ENCODE measurements at places on chromosomes 4 and X.
A peak's percentile ranks its signal among the peaks of the same experiment; 100 is the strongest.

- peak; percentile 24 for DNase-seq
Observed at GRCh38 chr4:36244257-36245082, at the start of gene ARAP2. Gene ARAP2, minus strand, starts transcription at chr4:36244514. Its CDS starts 15,028 bp downstream, at chr4:36229486.

DNA sequence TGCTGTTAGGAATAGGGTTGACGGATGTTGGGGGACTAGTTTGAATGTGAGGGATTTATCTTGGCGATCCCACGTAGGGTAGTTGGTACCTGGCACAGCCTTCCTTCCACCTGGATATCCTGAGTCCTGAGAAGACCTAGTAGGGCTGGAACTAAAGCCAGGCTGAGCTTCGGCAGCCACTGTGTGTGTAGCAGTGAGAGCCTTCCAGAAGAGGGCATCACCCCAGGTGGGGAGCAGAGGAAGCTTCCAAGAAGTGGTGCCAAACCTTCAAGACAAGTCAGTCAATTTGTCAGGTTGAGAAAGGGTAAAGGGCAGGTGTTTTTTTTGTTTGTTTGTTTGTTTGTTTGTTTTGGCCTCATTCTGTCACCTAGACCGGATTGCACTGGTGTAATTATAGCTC, 1.2 kb upstream of the FGFBP2 start:
- DNase-seq: no peak

GRCh38 chrX:129823522-129823921, 20.2 kb downstream of the ZDHHC9 start:
- no peak for DNase-seq

GRCh38 chr4:82777857-82778525, 20.6 kb downstream of the SCD5 start:
- no peak for DNase-seq

GRCh38 chr4:13461191-13461905, 22.8 kb downstream of the RAB28 start:
- DNase-seq: peak; percentile 5

GRCh38 chr4:78002260-78002659, 54.9 kb upstream of the FRAS1 start:
- DNase-seq: peak; percentile 53

GRCh38 chr4:145019346-145019745, 78.7 kb downstream of the ANAPC10 start:
- no peak for DNase-seq

- DNase-seq: no peak
Observed at GRCh38 chr4:153755186-153755585, 4.6 kb downstream of the RNF175 start.

- DNase-seq: no peak
Observed at GRCh38 chr4:13201241-13201640, 282.9 kb downstream of the RAB28 start.

DNA sequence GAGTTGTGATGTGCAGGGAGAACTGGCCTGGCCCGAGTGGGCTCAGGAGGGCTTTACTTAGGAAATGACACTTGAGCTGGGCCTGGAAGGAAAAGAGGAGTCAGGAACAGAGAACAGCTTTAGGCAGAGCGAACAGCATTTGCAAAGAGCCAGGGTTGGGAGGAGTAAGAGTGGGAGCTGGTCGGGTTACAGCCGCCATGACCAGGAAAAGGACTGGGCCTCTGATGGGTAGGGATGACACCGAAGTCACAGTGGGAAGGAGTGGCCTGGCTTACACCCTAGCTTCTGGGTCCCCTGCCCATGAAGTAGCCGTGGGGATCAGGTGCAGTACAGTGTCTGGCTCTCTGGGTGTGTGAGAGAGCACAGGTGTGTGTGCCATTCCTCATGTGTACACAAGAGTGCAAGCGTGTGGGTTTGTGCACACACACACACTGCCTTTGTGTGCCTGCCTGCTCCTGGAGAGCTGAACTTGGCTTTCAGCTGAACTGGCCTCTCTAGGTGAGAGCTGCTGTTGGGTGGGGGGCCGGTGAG, 31.6 kb downstream of the TRMT44 start:
- DNase-seq: no peak

- no peak for DNase-seq
Observed at GRCh38 chr4:169251291-169252235, 19.2 kb downstream of the SH3RF1 start.

DNA sequence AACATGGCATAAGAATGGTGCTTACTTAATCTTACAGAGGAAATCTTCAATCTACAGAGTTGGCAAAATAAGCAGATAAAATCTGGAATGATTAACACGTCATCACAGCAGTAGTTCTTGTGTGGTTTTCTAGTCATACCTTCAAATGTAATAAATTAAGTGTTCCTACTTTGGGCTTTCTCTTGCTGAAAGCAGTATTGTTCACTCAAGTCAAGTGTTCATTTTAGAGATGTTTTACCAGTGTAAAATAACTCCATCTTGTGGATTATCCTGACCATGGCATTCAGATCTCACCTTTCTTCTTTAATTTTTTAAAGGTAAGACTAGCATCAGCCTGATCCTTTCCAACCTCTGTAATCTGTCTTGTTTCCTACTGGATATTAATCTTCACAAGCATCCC, 72.9 kb downstream of the ADAMTS3 start:
- DNase-seq: no peak

DNA sequence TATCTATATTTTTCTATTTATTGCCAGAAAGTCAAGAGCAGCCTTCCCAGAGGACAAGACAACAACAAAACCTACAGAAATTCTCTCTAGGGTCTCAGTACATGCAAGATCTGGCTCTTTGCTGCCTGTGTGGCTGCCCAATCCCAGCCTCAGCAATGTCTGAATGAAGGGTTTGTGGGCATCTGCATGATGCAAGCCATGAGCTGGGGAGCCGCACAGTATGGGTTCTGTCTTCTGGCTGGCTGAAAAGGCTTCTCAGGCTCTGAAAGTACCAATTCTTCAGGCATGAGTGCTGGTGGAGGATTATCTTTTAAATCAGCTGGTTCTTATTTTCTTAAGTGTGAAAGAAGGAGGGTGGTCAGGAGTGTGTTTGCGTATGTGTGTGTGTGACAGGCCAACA, 104.6 kb downstream of the PDGFRA start:
- peak; percentile 18 for DNase-seq

- DNase-seq: no peak
Observed at GRCh38 chr4:126172126-126172525, 857.4 kb downstream of the FAT4 start.

- DNase-seq: no peak
Observed at GRCh38 chr4:184282251-184282713, 64.6 kb upstream of the ENPP6 start.

GRCh38 chr4:5609306-5610007, 98.9 kb downstream of the EVC2 start:
- no peak for DNase-seq

- peak; percentile 48 for DNase-seq
Observed at GRCh38 chrX:154714925-154715324, 36.0 kb downstream of the GAB3 start.

DNA sequence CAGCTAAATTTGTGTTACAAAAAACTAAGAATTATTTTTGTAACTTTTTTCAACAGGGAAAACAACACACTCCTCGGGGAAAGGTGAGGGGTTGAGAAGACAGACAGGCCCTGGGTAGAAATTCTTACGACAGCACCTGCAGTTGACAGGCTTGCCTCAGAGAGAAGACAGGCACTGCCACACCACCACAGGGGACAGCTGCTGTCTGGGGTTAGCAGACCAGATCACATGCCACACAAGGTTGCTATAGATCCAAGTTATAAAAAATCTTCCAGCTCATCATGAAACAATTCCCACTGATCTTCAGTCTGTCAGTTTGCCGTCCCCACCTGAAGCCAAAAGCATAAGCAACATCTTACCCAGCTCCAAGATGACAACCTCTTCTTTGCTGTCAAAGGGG, 143.2 kb upstream of the ZCCHC13 start:
- DNase-seq: no peak

GRCh38 chr4:22216278-22216677, 267.7 kb upstream of the KCNIP4 start:
- DNase-seq: no peak

DNA sequence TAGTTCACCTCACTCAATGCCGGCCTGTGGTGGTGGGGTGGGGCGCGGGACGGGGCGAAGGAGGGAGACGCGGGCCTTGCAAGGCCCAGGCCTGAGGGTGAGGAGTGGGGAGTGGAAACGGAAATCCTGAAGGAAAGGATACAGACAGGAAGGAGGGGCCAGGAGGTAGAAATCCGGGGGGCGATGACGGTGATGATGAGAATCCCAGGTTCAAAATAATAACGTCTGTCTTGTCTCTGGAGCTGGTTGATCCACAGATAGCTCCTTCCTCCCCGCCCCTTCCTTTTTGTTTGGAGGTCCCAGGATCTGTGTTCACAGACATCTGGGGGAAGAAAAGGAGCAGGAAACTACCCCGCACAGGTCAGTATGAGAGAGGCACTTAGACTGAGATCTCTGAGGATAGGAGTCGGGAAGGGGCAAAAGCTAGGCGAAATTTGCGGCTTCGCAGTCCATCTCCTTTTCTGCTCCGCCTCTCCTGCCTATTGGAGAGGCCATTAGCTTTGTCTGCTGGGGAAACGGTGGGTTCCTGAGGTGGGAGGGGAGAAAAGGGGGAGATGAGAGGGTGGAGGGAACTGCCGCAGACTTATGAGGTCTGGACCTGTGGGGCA, 746 bp downstream of the TCEAL7 start:
- DNase-seq: peak; percentile 26

- no peak for DNase-seq
Observed at GRCh38 chr4:182015014-182015413, 228.2 kb upstream of the TENM3 start.

DNA sequence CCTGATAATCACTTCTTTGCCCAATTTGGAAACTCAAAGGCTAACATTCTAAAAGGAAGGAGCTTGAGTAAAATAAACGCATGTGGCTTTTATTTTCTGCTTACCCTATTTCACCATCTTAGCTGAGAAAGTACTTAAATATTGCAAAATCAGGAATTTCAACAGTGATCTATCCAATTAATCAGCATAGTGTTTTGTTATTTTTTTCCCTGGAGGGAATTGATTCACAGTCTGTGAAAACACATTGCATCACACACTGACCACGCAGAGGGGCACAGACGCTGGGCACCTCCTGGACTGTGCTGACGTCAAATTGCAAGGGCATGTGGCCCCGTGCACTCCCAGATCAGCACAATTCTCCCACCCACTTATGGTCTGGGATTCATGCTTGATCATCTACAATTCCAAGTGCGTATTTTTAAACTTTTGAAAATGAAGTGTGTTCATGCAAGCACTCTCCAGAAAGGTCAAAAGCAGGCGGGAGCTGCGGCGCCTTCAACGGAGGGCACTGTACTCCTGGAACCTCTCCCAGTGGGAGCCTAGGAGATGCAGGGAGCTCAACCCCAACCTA, 320.6 kb upstream of the PPARGC1A start:
- peak; percentile 89 for DNase-seq

DNA sequence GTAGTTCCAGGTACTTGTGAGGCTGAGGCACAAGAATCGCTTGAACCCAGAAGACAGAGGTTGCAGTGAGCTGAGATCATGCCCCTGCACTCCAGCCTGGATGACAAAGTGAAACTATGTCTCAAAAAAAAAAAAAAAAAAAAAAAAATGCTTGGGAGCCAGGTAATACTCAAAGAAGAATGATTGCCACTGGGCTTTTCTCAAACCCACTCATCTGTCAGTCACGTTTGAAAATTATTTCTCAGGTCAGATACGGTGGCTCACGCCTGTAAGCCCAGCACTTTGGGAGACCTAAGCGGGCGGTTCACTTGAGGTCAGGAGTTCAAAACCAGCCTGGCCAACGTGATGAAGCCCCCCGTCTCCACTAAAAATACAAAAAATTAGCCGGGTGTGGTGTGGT, 155.7 kb downstream of the RELL1 start:
- no peak for DNase-seq

- DNase-seq: peak; percentile 35
Observed at GRCh38 chrX:31658360-31658759, 586.5 kb upstream of the FTHL17 start.

DNA sequence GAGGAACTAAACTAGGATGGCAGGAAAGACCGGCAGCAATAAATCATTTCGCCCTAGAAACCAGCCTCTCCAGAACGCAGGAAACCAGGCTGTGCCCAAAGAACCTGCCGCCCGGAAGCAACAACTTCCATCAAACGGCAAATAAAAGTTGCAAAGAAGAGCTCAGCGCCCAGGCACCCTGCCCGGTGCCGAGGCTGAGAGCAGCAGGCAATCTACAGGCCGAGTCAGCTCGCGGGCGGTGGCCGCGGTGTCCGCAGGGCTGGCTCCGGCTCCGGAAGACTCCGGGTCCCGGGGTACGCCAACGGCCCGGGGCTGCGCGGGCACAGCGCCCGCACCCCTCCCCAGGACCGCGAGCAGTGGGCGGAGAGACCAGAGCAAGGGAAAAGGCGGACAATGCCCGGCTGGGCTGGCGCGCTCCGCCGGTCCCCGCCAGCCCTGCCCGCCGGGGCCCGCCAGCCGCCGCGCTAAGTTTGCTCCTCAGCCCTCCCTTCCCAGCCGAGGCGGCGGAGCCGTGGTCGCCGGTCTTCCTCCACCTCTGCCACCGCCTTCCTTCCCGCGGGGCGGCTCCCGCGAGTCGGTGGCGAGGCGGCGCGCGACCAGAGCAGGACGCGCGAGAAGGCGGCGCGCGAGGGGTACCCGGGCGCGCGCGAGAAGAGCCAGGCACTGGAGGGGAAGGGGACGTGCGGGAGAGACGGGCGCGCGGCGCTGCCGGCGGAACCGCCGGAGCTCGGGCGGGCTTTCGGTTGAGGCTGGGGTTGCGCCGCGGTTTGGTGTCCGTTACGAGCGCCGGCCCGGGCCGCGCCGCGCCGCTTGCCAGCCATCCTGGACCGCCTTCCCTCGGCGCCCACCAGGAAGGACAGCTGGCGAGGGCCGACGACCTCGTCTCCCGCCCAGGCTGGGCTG, 733 bp downstream of the FRYL start:
- peak; percentile 71 for DNase-seq

DNA sequence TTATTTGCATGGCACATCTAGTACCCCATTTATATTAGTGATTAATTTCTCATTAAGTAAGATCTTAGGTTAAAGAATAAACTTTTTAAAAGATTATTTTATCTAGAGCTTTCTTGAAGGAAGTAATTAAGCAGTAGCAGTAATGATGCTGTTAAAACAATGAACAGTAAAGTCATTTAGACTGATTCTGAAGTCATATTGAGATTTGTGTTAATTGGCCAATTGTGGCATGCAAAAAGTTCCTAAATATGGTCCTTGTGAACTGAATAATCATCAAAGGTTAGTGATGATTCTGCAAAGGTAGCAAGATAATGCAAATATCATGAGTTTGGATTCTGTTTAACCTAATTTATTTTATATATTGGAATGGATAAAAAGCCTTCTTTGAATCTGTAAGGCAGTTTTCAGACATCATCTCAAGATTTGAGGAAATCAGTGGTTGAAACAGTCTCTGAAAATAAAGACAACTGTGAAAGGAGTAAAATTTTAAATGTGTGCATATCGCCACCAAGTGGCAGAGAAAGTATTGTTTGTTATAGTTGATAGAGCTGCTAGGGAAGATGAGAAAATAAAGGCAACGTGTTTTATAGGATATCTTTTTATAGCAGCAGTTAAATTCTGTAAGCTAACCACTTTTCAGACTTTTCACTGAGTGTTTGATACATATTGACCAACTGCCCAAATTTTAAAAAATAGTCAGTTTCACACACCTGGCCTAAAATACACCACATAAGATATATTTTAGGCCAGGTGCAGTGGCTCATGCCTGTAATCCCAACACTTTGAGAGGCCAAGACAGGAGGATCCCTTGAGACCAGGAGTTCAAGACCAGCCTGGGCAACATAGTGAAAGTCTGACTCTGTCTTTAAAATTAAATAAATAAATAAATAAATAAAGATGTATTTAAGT, 79.6 kb downstream of the CCKAR start:
- DNase-seq: peak; percentile 68

GRCh38 chrX:38612281-38612680, 50.9 kb downstream of the TSPAN7 start:
- DNase-seq: no peak

GRCh38 chrX:124573468-124573867, 227.1 kb downstream of the SH2D1A start:
- DNase-seq: peak; percentile 6
